ENCODE measurements at places on chromosomes 7 and 10.

- peak; percentile 93 for DNase-seq
Measured at GRCh38 chr7:139734395-139734794, 43.4 kb downstream of the HIPK2 start.

DNA sequence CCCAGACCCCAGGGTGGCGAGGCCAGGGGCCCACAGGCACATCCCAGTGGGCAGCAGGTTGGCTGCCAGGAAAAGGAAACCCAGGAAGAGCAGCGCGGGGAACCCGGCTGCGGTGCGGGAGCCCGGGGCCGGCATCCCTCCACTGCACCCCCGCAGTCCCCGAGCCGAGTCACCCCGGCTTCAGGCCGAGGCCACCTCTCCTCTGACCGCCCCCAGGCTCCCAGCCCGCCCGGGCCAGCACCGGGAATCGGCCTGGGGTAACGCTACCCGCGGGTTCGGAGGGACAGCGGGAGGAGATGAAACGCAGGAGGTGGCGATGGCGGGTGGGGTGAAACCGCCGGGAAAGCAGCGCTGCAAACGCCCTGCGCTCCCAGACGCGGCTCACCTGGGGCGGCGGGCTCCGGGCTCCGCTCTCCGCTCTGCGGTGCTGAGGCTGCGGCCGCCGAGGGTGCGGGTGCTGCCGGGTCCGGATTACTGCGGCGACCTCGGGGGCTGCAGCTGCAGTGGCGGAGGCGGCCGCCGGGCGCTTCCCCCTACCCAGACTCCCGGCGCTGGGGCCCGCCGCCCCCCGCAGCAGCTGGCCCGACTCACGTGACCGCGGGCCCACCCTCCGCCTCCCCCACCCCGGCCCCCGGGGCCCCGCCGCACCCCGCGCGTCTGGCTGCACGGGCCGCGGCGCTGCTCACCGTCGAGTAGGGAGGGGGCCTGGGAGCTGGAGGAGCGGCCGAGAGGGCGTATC lies at the start of gene SCRN1:
Gene SCRN1 (minus strand): TSS at position 545 of the 739 bp plus-strand sequence. CDS start 20,734 bp downstream, outside the sequence.
- DNase-seq: no peak

DNA sequence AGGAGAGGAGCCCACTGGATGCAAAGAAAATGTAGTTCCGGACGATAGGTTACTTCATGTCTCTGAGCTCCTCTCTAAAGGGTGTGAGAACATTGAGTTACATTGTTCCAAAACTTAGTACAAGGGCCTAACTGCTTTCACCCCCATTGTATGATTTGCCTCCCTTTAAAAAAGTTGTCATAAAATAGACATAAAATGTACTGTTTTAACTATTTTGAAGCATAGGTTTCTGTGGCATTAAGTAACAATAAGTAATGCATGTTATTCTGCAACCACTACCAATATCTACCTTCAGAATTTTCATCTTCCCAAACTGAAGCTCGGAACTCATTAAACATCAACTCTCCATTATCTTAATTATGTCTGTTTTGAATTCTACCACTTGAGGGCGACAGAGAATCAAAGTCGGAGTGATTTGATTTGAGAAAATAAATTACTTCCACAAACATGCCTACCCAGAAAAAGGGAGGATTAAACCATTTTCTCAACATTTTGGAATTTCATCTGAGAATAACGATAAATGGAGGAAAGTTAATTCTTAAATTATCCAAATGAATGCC lies 2.7 kb downstream of the IGFBP1 start:
- DNase-seq: no peak

GRCh38 chr10:102633287-102633686 lies 11.0 kb upstream of the TRIM8 start:
- no peak for DNase-seq

- DNase-seq: no peak
Measured at GRCh38 chr7:129689995-129690581, 78.6 kb downstream of the NRF1 start.

All from AG04449 (cell line).